T-helper 1 cell (primary cell): ENCODE measurements at places on chromosomes 2 and 18.

GRCh38 chr2:43105586-43106558, 120.5 kb downstream of the ZFP36L2 start:
- no peak for DNase-seq

DNA sequence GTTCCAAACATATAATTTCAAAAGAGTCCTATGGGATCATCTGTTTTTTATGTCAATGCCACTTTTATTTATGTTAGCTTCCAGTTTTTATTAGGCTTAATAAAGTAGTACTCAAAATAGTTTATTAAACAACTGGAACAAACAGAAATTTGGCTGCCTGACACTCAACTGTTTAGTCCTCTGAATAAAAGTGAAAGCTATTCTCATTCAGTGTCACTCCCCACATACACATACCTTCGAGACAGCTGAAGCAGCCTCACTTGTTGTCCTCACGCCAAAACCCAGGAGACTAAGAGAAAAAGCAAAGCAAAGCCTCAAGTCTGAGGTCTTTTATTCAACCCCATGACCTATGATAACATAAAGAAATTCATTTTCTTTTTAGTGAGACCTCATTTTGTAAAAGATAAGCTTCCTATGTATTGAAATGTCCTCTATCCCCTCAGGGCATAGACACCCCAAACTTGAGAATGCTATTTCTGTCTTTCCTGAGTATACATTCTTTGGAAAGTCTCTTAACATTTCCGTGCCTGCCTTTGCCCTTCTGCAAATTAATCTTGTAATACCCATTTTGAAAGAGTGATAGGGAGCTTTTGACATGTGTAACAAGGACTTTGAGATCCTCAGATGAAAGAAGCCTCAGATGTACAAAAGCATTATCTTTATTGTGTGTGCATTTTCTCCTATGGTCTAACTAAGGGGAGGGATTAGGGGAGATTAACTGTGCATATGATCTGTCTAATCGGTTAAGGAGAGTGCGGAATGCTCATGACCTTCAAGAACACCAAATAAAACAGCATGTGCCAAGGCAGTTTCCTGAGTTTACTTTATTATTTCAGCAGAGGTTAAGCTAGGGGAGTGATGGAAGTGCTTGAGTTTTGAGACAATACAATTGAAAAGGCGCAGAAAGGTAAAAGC, 1523.7 kb upstream of the PIK3C3 start:
- DNase-seq, result no peak

DNA sequence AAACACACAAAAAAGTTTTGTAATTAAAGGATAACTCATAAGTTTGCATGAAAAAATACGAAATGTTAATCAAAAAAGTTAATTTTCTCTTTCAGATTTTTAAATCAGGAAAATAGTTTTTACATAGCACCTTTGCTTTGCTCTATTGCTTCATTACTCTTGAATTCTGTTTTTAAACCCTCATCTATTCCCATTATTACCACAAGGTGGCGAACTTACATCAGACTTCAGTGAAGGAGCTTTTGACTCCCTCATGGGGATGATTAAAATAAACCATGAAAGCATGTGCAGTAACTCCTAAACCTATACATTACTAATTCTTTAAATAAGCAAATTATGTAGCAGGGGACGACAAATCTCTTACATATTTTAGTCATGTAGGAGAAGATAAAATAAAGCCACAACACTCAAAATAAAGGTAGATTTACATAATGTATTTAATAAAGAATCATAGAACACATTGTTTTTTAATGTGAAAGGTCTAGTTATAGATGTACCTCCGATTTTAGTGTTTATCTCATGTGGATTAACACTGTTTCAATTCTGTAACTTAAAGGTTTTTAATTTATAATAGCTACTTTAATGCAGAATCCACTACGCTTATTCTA, 105.2 kb downstream of the NETO1 start:
- peak; percentile 17 for DNase-seq

GRCh38 chr2:113180131-113180946, 6.6 kb downstream of the PSD4 start:
- DNase-seq, result no peak

DNA sequence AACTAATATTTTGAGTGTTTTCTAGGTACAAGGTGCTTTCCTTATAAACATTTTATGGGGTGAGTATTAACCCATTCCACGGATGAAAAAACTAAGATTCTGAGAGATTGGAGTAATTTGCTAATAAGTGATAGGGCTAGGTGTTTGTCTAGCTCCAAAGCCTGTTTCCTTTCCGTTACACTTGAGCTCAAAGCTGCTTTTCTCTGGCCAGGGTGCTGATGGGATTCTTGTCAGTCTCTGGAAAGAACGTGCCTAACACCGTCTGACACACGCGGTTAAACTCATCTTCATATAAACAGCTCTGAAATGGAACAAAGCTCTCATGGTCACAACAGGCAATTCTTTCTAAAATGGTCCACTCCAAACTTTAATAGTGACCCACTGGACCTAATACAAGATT, 2.0 kb upstream of the ANKRD29 start:
- no peak for DNase-seq

- DNase-seq, result no peak
Observed at GRCh38 chr18:76495435-76496193, 572 bp upstream of the ZNF516 start.

DNA sequence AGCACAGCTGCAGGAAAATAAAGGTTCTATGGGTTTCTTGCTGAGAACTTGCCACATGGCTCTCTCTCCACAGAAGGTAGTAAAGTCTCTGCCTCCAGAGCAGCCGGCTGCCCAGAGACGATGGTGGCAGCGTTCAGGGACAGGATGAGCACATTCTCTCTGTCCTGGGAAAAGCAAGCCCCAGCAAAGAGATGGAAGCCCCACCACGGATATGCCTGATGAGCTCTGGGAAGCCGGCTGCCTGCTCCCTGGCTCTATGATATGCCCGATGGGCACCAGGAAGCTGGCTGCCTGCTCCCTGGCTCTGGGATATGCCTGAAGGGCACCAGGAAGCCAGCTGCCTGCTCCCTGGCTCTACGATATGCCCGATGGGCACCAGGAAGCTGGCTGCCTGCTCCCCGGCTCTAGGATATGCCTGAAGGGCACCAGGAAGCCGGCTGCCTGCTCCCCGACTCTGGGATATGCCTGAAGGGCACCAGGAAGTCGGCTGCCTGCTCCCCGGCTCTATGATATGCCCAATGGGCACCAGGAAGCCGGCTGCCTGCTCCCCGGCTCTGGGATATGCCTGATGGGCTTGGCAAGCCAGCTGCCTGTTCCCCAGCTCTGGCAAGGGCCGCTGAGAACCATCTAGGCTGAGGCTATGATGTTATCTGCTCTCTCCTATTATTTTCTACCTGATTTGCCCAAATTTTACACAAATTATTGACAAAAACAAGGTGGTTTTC, 21.5 kb upstream of the SNTG2 start:
- no peak for DNase-seq

DNA sequence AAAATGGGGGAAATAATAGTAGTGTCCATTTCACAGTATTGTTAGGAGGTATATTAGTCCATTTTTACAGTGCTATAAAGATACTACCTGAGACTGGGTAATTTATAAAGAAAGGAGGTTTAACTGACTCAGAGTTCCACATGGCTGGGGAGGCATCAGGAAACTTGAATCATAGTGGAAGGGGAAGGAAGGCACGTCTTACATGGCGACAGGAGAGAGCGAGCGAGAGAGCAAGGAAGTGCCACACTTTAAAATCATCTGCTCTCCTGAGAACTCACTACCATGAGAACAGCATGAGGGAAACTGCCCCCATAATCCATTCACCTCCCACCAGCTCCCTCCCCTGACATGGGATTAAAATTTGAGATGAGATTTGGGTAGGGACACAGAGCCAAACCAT, 23.4 kb downstream of the MGAT5 start:
- no peak for DNase-seq

GRCh38 chr18:43526426-43527145, 249.3 kb upstream of the SYT4 start:
- no peak for DNase-seq

DNA sequence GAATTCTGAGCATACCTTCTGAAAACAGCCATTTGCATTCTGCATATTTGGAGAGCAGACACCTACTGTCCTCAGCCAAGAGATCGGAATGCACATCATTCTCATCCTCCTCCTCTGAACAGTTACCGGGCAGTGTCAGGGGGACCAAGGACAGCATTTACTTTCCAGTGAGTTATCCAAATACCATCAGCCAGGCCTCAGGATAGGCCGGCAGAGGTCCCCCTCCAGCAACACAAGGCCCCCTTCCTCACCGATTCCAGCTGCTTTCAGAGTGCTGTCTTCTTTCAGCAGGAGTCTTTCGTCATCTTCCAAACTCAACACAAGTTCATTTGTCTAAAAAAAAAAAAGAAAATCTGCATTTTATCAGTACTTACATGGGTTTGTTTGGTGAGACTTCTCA, 55.3 kb downstream of the C2orf76 start:
- DNase-seq, result no peak

GRCh38 chr2:183123959-183124221, 353 bp upstream of the NUP35 start:
- no peak for DNase-seq

GRCh38 chr2:237563816-237564215, 2.6 kb upstream of the PRLH start:
- DNase-seq, result no peak

GRCh38 chr2:186503827-186504606, 18.0 kb downstream of the ZC3H15 start:
- peak; percentile 8 for DNase-seq
